ENCODE measurements at places on chromosomes 11 and 22.

- DNase-seq: no peak
Observed at GRCh38 chr11:2564008-2564530, 119.3 kb downstream of the KCNQ1 start.

DNA sequence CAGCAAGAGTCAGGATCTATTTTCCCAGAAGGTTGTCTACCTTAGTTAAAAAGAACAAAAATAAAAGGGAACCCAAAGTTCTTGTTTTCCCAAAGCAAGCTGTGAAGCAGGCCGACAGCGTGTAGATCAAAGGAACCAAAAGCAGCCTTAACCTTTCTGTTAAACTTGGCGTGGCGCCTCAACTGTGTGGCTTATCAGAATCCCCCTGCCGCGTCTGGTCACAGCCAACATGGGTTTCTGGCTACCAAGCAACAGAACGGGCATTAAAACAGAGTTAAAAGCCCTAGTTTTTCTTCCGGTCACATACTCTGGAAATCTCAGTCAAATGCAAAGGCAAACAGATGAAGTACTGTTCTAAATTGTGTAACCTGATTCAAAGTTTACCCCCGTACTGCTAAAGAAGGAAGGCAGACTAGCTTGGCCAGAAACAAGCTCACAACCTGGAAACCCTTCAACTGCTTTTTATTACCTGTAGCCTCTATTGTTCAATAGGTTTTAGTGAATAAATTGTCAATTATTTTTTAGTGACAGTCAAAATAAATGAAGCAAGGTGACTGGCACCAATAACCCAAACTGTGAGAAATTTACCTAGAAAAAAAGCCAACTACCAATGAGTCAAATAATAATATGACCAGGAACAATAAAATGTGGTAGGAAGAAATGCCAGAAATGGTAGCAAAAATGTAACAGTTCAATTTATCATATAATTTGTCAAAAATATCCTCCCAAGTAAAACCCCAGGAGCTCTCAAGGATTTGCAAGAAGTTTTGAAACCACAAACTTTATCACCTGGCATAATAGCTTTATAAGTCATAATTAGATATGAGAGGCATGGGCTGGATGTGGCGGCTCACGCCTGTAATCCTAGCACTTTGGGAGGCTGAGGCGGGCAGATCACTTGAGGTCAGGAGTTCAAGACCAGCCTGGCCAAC lies 21.4 kb downstream of the CHKA start:
- DNase-seq: peak; percentile 80

- no peak for DNase-seq
Observed at GRCh38 chr11:78926633-78927338, 352.1 kb upstream of the NARS2 start.

DNA sequence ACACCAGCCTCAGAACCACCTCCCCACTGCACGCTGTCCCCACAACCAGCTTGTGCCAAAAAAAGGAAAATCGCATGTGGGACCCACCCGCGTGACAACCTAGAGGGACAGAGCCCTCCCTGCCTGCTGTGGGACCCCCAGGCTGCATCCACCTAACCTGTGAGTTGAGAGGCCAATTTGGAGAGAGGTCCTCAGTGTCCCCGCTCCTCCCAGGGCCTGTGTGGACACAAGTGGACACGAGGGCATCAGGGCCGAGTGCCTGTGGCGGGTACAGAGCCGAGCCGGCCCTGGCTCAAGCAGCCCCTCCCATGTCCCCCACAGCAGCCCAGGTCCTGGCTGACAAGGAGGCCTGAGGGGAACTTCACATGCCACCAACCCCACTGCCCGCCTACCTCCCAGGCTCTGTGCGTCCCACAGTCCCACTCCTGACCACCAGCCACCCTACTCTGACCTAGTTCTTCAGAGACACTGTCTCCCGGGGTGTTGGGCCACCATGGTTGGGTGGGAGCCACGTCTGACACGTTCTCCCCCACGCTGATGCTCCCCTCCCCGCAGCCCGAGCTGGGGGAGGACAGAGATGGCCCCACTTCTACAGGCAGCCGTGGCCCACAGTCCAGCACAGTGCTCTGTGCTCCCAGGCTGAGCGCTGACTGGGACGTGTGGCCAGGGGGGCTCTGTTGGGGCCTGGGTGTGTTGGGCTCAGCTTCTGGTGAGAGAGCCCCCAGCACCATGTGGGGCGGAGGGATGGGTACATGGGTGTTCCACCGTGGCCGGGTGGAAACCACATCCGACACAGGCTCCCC lies 19.2 kb downstream of the SELENOO start:
- DNase-seq: no peak

GRCh38 chr11:59254286-59254685 lies 41.6 kb upstream of the MPEG1 start:
- DNase-seq: no peak

DNA sequence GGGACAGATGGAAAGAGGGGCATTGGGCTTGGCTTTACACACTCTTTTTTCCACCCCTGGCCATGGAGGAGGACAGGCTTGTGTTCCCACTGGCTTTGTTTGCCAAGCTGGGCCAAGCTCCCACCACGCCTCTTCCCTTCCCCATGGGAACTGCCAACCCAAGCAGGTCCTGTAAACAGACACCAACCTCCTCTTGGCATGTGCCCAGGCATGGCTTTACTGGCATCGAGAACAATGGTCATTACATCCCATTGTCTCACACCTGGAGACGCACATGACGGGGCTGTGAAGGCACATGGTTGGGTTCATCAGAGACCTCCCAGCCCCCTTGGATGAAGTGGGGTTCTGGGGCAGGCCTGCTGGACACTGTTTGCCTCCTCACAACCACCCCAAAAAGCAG lies 11.7 kb downstream of the SEC14L3 start:
- no peak for DNase-seq

GRCh38 chr11:59810911-59811259 lies 307 bp upstream of the MRPL16 start:
- no peak for DNase-seq

GRCh38 chr22:37896181-37896592 lies 9.9 kb upstream of the MICALL1 start:
- DNase-seq: no peak

DNA sequence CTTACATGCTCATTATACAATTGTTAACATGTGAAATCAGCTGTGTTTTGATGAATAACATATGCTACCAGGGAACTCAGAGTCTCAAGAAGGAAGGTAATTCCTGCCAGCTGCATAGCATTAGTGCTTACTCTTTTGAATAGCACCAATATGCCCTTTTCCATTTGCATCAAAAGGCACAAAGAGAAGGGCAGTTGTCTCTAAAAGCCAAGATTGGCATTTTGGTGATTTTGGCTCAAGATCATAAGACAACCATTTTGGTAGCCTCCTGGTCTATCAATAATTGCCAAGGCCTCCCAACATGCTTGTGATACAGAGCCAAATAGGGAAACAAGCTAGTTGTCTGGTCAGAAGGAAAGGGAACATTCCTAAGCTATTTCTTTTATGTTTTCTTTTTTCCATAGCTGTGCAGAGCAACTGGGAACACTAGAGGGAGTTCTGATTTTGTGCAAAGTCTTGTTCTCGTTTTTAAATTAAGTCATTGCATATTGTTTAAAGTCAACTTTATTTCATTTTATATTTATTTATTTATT lies 416.7 kb upstream of the CHORDC1 start:
- DNase-seq: no peak

GRCh38 chr22:35627267-35628041 lies 10.3 kb upstream of the MB start:
- peak; percentile 56 for DNase-seq

- no peak for DNase-seq
Observed at GRCh38 chr22:24120044-24120443, 61.2 kb upstream of the SUSD2 start.

DNA sequence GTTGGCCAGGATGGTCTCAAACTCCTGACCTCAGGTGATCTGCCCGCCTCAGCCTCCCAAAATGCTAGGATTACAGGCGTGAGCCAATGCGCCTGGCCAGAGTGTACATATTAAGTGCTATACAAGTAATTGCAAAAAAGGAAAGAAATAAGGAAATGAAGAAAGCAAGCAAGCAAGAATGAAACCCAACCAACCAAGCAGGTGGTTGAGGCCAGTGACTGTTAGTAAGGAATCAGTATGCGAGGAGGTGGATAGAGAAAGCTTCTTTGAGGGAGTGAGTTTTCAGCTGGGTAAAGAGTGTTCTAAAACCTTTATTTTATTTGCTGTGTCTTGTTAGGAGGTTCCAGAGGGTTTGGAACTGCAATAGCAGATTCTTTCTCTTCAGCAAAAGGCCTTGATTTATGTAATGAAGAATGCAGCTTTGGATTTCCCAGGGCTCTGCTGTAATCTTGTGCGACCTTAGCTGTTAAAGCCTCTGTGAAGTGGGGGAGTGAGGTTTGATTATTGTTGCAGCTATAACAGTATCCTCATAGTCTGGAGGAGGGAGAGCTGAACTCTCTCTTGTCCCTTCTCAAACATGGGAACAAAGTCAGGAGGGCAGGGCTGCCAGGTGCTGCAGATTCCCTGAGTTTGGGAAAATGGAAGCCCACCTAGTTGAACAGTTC lies 5.7 kb downstream of the AMPD3 start:
- DNase-seq: no peak

DNA sequence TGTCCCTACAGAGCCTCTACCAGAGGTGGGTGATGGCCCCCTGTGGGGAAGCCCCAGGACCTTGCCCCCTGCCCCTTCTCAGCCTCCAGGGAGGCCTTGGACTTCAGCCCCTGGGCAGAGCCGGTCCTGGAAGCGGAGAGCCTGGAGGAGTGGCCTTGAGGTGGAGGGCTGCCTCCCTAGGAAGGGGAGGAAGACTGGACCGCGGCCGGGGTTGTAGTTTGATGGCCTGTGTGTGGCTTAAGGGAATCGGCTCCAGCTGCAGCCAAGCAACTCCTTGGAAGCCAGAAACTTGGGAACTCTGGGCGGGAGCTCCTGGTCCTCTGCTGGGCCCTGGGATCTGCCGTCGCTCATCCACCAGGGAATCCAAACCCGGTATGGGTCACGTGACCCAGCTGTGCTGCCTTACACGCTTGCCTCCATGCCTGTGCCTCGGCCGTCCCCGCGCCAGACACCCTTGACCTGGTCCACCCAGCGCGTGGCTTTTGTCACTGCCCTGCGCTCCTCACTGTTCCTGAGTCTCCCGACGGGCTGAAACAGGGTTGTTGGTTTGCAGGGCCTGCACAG lies 23.5 kb upstream of the ARHGAP8 start:
- DNase-seq: no peak

DNA sequence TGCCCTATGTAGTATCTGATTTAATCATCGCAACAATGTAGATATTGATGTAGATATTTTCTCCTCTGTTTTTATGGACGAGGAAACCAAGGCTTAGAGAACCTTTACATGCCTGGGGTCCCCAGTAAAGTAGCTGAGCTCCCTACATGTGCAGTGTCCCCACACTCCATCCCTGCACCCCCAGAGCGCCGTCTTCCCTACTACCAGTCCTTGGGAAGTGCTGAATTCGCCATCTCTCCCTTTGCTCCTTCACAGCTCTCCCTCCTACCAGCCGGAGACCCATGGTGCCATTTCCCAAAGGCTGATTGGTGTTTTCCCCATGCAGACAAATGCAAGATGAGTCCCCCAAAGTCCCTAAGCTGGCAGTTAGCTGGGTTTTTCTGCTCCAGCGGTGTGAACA lies 86.0 kb downstream of the CEP164 start:
- DNase-seq: no peak

DNA sequence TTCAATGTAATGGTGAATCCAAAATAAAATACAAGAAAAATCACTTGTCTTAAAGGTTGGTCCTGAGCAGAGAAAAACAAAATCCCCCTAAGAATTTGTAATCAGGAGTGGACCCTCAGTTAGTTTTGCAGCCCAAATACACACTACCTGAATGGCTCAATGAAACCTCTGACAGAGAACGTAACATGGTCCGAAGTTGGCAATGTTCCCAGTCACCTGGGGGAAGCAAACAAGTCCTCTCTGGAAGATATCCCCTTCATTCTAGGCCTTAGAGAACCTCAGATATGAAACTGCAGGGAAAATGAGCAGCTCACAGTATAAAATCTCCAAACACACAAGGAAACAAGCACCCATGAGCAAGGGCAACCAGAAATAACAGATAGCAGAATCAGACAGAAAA lies 58.2 kb downstream of the MORC2 start:
- DNase-seq: no peak

GRCh38 chr11:69283446-69283845 lies 10.5 kb upstream of the MYEOV start:
- DNase-seq: no peak

GRCh38 chr11:123301013-123301591 lies 106.1 kb upstream of the CLMP start:
- DNase-seq: no peak

GRCh38 chr11:97356144-97356543 lies 966.3 kb downstream of the JRKL start:
- DNase-seq: no peak

DNA sequence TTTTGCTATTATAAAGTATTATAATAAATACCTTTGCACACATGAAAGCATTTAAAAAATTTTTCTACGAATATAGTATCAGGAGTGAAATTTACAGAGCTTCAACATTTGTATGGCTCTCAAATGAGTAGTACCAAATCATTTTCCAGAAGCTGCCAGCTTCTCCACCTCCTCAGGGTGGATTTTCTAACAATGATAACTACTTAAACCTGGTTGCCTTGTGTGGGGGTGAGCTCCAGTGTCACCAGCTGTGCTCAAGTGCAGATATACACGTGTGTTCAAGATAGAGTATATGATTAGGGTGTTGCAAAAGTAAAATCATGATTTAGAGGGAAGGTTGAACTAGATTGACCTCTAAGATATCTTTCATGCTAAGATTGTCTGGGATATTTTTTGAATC lies 48.2 kb downstream of the HORMAD2 start:
- no peak for DNase-seq

GRCh38 chr11:103688924-103689323 lies 347.5 kb upstream of the DDI1 start:
- no peak for DNase-seq

GRCh38 chr11:114684636-114685035 lies 6.3 kb downstream of the NXPE2 start:
- no peak for DNase-seq

DNA sequence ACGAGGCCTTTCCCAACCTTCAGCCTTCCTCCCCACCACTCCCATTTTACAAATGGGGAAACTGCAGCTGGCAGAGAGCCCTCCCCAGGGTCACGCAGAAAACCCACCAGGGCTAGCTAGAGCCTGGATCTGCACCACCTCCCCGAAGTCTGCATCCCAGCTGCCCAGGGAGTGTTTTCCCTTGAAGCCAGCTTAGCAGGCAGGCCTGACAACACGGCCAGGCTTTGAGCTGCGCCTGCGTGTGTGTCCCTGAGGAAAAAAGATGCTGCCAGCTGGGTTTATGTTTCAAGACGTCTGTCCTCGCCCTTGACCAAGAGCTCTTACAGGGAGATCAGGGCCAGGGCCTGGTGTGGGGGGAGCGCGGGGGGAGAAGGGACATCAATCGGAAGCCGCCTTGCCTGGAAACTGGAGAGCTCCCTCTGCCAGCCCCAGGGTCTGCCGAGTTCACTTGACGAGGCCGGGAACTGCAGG lies 20.3 kb downstream of the WNT11 start:
- DNase-seq: no peak

- DNase-seq: no peak
Observed at GRCh38 chr11:27282806-27283205, 80.2 kb downstream of the CCDC34 start.

DNA sequence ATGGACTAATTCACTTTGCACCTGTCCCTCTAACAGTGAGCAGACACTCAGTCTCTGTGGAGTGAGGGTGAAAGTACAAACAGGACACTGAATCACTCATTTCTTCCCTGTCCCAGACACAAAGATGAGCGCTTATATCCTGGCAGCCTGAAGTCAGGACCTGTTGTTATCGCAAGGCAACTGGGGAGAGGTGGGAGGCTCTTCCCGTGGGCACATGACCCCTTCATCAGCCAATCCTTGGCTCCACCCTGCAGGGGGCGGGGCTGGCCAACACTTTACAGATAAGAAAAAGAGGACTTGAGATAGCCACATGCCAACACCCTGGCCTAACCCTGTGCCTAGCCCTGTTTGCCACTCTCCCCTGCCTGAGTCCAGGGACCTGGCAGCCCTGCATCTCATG lies 29.5 kb upstream of the TESMIN start:
- DNase-seq: no peak

Data from DMS79 (cell line).